ENCODE measurements at places on chromosomes 1 and 21. TPM values are rescaled to one million over a fixed set of nuclear protein-coding genes. Genes with fewer than 3 reads are reported as not detected.

DNA sequence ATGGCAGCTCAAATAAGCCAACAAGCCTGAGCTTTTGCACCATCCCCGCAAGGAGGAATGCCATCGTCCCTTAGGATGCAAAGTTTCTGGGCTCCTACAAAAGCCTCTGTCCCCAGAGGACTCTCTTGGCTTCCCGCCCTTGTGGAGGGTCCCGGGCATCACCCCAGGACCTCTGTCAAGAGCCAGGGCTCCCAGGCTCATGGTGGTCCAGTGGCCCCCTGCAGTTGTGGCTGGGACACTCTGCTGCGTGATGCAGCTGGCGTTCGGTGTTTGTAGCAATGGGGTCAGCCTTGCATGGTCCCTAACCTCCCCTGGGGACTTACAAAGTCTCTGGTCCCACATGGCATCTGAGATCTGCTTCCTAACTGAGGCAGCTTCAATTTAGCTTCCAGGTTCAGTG is 104.7 kb downstream of the RIPK4 start:
- no peak for DNase-seq

DNA sequence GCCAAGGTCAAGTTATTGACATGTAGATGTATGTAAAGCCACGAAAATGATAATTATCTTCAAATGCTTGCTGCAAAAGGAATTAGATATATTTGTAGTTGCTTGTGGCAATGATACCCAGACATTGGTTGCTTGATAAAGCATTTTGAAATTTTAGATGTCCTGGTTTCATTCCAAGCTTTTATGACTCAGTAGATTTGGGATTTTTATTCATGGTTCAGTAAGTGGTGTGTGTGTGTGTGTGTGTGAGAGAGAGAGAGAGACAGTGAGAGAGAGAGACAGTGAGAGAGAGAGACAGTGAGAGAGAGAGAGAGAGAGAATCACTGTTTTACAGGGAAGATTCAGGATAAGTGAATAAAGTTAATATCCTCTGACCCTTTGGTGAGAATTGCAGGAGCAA is 498.2 kb upstream of the C1orf87 start:
- DNase-seq = no peak

- DNase-seq = no peak
Measured at GRCh38 chr1:11611638-11612327, 42.4 kb downstream of the FBXO2 start.

DNA sequence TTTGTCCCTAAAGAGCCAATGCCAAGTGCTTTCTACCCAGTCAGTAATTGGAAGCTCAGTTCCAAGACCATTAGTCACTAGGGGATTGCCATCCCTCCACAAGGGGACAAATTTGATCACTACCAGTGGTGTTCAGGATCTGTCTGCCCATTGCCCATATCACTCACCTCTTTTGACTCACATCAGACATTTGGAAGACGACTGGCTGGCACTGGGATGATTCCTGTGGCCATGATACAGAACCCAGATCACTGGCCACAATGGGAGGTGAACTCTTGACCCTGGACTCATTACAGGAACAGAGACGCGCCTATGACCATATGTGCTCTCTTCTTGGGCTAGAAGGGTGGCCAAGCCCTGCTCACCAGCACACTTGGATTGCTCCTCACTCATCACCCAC is 71.0 kb downstream of the COLGALT2 start:
- no peak for DNase-seq

- DNase-seq = no peak
Measured at GRCh38 chr1:29055160-29055559, 68.5 kb downstream of the TMEM200B start.

DNA sequence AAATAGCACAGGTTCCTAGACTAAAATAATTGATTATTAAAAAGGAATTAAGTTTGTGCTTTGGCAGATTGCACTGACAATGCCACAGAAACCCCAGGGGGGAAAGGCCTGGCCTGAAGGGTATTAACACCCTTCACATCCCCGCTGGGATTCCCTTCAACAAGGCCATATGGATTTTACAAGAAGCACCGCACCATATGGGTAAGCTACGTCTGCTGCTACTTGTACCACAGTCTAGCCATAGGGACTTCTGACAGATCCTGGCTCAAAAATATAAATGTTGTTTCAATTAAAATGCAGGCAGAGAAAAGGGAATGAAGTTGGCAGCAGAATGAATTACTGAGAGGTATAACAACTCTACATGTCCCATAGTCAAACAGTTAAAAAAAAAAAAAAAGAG is 101.0 kb downstream of the DENND1B start:
- DNase-seq = no peak

- DNase-seq = no peak
Measured at GRCh38 chr1:13451399-13451965, 41.2 kb downstream of the PRAMEF20 start.

- no peak for DNase-seq
Measured at GRCh38 chr1:68384321-68384813, 65.4 kb downstream of the RPE65 start.

GRCh38 chr1:153344718-153345025 is 4.0 kb downstream of the PGLYRP4 start:
- no peak for DNase-seq

GRCh38 chr1:20640183-20640597 is 6.9 kb downstream of the PINK1 start:
- DNase-seq = peak; percentile 45

GRCh38 chr1:64470665-64471217 is 812 bp downstream of the CACHD1 start:
- DNase-seq = no peak

GRCh38 chr1:31758823-31759222 is 5.3 kb downstream of the ADGRB2 start:
- DNase-seq = no peak

- no peak for DNase-seq
Measured at GRCh38 chr1:55320891-55321290, 105.7 kb upstream of the USP24 start.

- no peak for DNase-seq
Measured at GRCh38 chr1:51624855-51625254, 8.0 kb downstream of the OSBPL9 start.

DNA sequence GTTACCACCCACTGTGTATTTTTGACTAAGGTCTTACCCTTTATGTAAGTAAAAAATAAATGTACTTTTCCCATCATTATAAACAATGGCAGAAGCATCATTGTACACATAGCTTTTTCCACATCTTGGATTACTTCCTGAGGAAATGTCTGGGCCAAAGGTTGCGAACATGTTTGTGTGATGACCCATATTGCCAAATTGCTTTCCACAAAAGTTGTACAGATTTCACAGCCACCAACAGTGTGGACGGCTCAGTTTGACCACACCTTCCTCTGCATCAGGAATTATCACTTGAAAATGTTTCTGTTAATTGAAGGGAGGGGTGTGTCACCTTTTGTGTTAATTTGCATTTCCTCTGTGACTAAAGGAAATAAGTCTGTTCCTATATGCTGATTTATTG is 25.7 kb downstream of the AKNAD1 start:
- DNase-seq = no peak

GRCh38 chr1:40383095-40383487 is 9.6 kb downstream of the SMAP2 start:
- DNase-seq = no peak

GRCh38 chr1:24169286-24169685 is 17.8 kb downstream of the IFNLR1 start:
- DNase-seq = no peak

DNA sequence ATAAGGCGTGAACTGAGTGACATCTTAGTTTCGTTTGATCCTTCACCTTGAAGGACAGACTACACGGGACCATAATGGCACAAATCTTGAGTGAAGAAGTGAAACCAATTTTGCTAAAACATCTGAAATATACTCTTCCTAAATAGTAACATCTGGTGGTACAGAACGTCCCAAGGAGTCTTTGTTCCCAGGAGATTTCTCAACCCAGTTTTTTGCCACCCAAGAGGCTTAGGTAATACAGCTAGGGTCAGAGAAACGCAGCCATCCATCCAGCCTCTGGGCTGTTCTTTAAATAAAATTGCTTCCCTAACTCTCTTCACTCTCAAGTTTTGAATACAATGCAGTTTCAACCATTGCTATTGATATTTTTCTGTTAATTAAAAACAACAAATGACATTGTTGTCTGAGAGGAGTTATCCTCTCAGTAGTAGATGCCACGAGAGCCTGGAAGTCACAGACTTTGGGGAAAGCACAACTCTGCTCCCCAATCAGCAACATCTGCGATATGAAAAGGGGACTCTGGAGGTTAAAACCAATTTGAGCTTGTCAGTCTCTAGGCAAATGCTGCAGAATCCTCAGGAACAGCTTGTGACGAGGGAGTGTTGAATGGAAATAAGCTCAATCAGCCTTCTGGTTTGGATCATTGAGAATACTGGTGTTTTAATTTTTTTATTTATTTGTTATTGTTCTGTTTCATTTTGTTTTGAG is 394.3 kb upstream of the ADGRL2 start:
- DNase-seq = no peak

DNA sequence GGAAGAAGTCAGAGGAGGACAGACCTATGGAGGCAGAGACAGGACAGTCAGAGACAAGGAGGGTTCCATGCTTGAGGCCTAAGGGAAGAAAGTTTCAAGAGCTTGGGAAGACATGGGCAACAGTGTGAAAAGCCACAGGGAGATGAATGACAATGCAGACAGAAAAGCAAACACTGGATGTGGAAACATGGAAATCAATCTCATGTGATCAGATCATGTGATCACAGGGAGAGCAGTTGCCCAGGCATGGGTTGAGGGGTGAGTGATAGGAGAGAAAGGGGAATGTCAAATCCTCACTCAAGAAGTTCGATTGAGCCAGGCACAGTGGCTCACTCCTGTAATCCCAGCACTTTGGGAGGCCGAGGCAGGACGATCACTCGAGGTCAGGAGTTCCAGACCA is 17.2 kb downstream of the PTAFR start:
- no peak for DNase-seq

GRCh38 chr1:29549001-29549400 is 312.7 kb downstream of the PTPRU start:
- DNase-seq = no peak

- DNase-seq = no peak
Measured at GRCh38 chr1:12730156-12730555, 14.2 kb downstream of the AADACL3 start.

DNA sequence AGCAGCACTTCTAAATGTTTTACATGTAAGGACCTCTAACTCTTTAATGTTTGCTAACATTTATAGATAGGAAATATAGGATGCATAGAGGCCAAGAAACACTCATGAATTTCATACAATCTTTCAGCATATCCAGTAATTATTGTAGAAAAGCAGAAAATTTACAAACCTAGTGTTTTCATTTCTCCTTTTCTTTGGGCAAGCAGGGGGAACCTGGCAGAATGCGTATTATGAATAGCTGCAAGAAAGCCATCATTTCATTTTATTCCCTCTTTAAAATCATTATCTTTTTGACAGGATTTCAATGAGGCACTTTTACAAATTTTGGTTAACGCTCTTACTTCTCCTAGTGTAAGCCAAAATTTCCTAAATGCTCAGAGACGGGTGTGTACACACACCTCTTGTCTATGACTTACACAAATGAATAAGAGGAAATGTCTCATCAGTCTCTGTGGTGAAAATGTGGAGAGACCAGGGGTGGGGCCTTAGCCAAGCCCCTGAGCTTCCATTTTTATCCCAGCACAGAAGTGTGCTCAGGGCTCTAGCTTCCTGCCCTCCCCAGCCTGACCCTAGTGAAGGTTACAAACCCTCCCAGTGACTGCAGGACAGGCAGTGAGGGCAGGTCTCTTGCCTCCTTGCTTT is 91.6 kb downstream of the LRRC8C start:
- peak; percentile 63 for DNase-seq

ECM1 gene
- total RNA-seq = 2.6 TPM

ZBED6 gene
- total RNA-seq = 21.3 TPM

FCAMR gene
- total RNA-seq = not detected

FCRL3 gene
- 0.05 TPM for total RNA-seq

LCE3E gene
- not detected for total RNA-seq

OR2T10 gene
- total RNA-seq = not detected

SLAMF8 gene
- 0.69 TPM for total RNA-seq

SLC2A5 gene
- total RNA-seq = not detected

SPTA1 gene
- not detected for total RNA-seq

VWA5B1 gene
- not detected for total RNA-seq

CENPL gene
- total RNA-seq = 23.6 TPM

SYCP1 gene
- not detected for total RNA-seq

KCNQ4 gene
- total RNA-seq = 0.88 TPM

FAM131C gene
- 0.57 TPM for total RNA-seq

CD52 gene
- total RNA-seq = 411 TPM
